ENCODE measurements at places on chromosomes 2 and 18. TPM values are rescaled to one million over a fixed set of nuclear protein-coding genes. Genes with fewer than 3 reads are reported as not detected.
A peak's percentile ranks its signal among the peaks of the same experiment; 100 is the strongest.

- DNase-seq, result peak; percentile 64
- H3K27ac ChIP-seq, result no peak overlapping the region
- H3K36me3 ChIP-seq, result no peaks in the 10 kb centered on the region
- H3K4me1 ChIP-seq, result no peaks in the 10 kb centered on the region
- no peak overlapping the region for H3K4me3 ChIP-seq
- no peaks in the 10 kb centered on the region for H3K27me3 ChIP-seq
Measured at GRCh38 chr2:240480834-240481623, 45.6 kb downstream of the GPC1 start.

GRCh38 chr2:48107326-48107925 lies 201.1 kb upstream of the FBXO11 start:
- no peak overlapping the region for H3K4me3 ChIP-seq
- no peak for DNase-seq
- no peaks in the 10 kb centered on the region for H3K27me3 ChIP-seq
- no peaks in the 10 kb centered on the region for H3K36me3 ChIP-seq
- peak overlapping the region; percentile 69 for H3K27ac ChIP-seq

DNA sequence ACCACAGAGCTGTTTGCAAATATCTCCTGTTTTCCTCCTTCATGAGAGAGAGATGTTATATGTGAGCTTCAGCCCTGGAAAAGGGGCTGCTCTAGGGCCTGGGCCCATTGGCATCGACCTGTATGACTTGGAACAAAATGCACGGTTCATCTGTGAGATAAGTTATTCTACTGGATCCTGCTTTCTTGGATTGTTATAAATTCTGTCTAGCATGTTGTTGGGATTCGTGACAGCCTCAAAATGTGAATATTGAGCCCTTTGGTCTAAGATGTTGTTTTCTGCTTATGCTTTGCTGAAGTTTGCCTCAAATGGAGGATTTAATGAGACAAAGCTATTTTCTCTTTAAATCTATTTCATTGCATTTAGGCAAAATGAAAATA lies 372.9 kb downstream of the EN1 start:
- H3K4me3 ChIP-seq, result no peak overlapping the region
- no peak for DNase-seq
- H3K36me3 ChIP-seq, result no peaks in the 10 kb centered on the region
- no peak overlapping the region for H3K27ac ChIP-seq
- H3K27me3 ChIP-seq, result no peaks in the 10 kb centered on the region

DNA sequence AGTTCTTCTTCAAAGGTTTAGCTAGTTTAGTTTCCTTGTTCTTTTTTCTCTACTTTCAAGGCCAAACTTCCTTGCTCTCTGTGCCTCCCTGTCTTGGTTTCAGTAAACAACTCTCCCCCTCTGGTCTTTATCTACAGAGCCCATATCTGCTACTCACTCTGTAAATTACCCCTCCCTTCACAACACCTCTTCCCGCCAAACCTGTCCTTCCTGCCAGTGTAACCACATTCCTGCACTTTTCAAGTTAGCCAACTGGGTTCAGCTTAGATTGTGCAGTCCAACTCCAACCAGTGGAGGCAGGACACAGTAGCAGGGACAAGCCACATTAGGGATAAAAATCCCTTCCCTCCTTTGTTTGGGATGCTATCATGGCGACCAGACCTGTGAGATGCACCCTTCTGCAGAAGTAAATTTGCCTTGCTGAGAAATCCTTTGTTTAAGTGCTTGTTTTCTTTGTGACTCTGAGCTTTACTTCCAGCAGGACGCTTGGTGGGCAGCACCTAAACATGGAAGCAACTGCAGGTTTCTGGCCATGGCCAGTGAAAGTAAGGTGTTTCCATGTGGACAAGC lies 706.0 kb downstream of the KCNJ3 start:
- no peak overlapping the region for H3K27ac ChIP-seq
- no peak overlapping the region for H3K4me3 ChIP-seq
- H3K27me3 ChIP-seq, result no peaks in the 10 kb centered on the region
- no peak for DNase-seq
- H3K36me3 ChIP-seq, result no peaks in the 10 kb centered on the region

DNA sequence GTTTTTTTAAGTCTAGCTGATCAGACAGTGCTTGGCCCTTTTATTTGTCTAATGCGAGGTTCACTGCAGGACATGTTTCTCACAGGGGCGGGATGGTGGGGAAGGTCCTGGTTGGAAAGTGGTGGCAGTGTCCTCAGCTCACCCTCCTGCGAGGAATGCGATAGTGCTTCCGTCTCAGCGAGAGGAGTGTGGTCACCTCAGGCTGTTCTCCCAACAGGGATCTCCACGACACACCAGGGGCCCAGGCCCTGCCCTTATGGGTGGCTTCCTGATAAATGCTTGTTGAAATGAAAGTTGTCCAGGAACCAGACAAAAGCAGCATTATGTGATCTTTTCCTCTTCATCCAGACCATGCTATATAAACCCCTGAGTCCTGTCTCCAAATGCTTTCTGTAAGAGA lies 70.1 kb downstream of the BOLA3 start:
- H3K4me3 ChIP-seq, result no peak overlapping the region
- no peaks in the 10 kb centered on the region for H3K27me3 ChIP-seq
- peaks cover 4% of the 10 kb centered on the region for H3K36me3 ChIP-seq
- no peaks in the 10 kb centered on the region for H3K4me1 ChIP-seq

DNA sequence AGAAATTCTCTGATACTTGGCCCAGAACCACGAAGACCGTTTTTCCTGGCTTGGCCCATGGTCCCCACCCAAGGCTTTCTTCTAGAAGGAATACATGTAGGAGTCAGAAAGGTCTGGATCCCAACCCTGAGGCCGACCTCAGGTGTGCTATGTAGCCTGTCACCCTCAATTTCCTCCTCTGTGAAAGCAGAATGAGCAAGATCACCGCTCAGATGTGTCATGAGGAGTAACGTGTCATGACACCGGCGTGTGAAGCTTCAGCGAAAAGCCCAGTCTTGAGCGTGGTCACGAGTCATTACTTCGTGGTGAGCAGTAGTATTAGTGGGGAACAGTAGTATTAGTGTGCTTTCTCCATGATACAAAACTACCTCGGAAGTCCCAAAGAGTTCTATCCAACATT lies 103.4 kb downstream of the ALPK2 start:
- H3K4me3 ChIP-seq, result no peak overlapping the region
- H3K27ac ChIP-seq, result no peak overlapping the region
- no peaks in the 10 kb centered on the region for H3K4me1 ChIP-seq
- H3K36me3 ChIP-seq, result no peaks in the 10 kb centered on the region
- H3K27me3 ChIP-seq, result no peaks in the 10 kb centered on the region

DNA sequence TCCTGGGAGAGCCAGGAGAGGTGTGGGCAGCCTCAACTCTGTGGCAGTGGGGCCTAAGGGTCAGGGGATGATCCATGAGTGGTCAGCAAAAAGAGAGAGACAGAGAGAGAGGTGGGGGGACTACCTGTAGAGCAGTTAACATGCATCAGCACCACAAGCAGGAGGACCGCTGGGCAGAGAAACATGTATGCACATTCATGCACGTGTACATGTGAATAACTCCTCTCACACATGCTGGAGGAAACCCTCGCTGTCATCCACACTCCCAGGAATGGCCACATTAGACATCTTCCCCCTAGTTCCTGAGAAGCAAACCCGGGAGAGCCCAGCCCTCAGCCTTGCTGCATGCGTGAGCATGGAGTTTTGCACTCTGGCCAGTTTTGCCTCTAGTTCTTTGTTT lies 166.1 kb downstream of the SMAD7 start:
- H3K4me1 ChIP-seq, result peaks cover 34% of the 10 kb centered on the region
- H3K27ac ChIP-seq, result no peak overlapping the region
- H3K36me3 ChIP-seq, result peaks cover 12% of the 10 kb centered on the region
- no peaks in the 10 kb centered on the region for H3K27me3 ChIP-seq

DNA sequence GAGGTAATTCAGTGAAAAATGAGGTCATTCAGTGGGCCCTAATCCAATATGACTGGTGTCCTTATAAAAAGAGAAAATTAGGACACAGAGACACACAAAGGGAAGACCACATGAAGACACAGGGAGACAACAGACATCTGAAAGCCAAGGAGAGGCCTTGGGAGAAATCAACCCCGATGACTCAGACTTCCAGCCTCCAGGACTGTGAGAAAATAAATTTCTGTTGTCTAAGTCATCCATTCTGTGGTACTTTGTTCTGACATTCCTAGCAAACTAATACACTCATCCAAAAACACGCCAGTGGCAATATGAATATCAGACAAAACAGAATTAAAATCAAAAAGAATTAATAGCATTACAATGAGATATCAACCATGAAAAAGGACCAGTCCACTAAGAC lies 303.7 kb downstream of the SS18 start:
- no peaks in the 10 kb centered on the region for H3K36me3 ChIP-seq
- no peak overlapping the region for H3K27ac ChIP-seq
- H3K27me3 ChIP-seq, result no peaks in the 10 kb centered on the region
- H3K4me1 ChIP-seq, result no peaks in the 10 kb centered on the region
- no peak overlapping the region for H3K4me3 ChIP-seq

Gene COL6A3
- 66.9 TPM for polyA plus RNA-seq

Gene COLEC12
- 4.2 TPM for polyA plus RNA-seq

Gene TEX44
- polyA plus RNA-seq, result not detected

Gene STARD6
- polyA plus RNA-seq, result not detected
